Amniotic epithelial cell (primary cell): ENCODE measurements at places on chromosomes 6 and 20.

GRCh38 chr6:11542863-11543262, 5.3 kb downstream of the TMEM170B start:
- DNase-seq: no peak

DNA sequence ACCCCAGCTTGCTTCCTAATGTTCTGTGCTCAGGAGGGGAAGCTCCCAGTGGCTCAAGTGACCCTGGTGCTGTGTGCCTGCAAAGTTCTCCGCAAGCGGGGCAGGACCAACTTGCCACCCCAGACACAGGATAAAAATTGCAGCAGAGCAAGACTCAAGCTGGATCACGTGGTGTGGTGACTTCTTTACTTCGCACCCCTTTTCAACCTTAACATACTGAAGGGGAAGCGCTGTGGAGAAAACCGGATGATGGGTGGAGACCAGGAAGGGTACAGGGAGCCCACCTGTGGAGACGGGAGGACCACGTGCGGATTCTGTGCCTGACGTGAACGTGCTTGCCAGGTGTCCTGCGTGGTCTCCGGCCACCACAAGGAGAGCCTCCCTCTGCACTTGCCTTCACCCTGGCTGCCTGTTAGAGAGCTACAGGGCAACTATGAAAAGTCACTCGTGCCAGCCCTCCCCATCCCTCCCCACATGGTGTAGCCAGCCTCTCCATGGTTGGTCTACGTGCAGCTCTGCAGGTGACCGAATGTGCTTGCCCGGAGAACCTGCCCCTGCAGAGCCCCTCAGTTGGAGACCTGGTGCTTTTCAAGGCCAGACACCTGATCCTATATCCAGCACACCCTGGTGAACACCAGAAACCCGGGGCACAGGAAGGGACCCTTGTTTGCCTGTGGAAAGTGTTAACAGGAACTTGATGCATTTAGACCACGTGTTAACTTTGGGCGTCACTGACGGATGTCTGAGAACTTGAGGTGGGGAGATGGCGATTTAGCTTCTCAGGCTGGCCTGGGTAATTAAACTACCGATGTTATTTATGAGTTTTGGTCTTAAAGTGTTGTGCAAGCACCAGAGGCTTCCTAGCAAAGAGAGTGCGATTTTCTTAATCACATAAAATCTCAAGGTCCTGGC, 23.9 kb upstream of the DACT2 start:
- no peak for DNase-seq

- DNase-seq: no peak
Observed at GRCh38 chr6:167125410-167125809, 2.5 kb downstream of the CCR6 start.

DNA sequence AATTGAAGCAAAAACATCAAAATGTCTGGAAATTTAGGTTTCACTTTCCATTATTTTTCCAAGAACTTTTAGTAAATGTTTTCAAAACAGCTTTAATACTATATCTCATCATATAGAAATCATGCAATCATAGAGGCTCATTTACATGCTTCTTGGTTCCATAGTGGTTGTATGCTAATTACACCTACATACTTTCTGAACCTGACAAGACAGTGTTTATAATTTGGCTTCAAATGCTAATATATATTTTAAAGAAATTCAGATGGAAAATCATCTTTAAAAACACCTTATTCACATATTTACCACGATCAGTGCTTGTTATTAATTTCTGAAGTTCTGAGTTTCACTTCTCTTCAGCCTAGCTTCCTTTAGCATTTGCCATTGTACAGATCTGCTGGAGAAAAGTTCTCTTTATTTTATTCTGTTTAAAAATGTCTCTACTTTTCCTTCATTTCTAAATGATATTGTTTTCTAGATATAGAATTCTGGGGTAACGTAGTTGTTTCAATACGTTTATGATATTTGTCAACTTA, 89.9 kb downstream of the PLCB1 start:
- no peak for DNase-seq

- no peak for DNase-seq
Observed at GRCh38 chr6:36912030-36912454, 26.3 kb downstream of the C6orf89 start.
